ENCODE measurements at places on chromosomes 4 and X.

DNA sequence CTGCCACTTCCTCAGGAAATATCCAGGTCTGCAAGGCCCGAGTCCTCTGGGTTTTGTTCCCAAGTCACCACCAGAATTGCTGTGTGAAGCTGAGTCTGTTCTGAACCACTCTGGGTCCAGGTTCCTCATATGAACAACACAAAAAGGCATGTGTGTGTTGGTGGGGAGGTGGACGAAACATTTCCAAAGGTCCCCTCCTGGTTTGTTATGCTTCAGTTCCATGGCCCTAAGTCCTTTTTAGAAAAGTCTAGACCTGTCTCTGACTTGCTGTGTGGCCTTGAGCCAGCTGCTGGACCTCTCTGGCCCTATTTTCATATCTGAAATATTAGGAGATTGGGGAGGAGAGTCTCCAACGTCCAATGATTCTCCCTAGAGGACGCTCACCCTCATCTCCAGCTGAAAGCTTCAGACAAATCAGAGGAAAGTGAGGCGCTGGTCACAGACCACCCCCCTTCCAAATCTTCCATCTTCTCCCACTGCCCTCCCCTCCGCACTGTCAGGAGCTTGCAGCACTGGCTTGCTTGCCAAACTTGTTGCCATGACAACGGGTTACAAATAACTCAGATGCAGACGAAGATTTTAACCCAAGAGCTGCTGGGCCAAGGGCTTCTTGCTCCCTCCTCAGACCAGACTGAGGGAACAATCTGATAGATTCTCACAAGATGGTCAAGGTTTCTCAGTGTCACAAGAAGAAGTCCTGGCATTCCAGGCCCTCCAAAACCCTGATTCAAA is 64.5 kb downstream of the SMC1A start:
- no peak for DNase-seq

- DNase-seq: no peak
Observed at GRCh38 chr4:149723065-149723464, 92.6 kb downstream of the IQCM start.

GRCh38 chr4:77045490-77045889 is 30.3 kb downstream of the CCNI start:
- DNase-seq: no peak

- DNase-seq: no peak
Observed at GRCh38 chr4:152738827-152739226, 40.7 kb downstream of the TIGD4 start.

DNA sequence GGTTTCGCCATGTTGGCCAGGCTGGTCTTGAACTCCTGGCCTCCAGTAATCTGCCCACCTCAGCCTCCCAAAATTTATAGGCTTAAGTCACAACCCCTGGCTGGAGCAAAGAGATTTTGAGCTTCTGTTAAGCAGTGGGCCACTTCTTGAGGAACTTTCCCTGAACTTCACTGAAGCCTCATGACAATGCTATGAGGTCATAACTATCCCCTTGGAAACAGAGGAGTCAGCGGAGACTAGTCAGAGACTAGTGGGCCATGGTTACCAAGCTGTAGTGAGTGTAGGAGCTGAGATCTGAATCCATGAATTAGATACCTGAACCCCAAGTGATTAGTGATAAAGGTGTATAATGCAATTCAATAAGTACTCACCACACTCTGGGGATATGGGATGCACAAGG is 145.1 kb upstream of the MSX1 start:
- DNase-seq: no peak

DNA sequence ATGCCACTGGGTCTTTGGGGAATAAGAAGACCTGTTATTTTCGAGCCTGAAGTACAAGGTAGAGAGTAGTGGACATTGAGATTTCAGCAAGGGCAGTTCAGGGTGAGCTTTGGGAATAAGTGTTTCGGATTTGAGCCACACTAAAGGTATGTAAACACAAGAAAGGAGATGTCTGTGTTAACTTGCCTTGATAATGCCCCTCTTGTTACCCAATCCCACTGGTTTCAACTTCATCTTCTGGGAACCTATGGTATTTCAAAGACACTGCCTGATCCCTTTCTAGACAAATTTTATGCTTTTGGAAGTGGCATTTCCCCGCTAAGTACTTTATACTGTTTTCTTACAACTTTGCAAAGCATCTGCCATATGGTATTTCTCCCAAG is 79.4 kb downstream of the SLC9A6 start:
- DNase-seq: no peak

- no peak for DNase-seq
Observed at GRCh38 chrX:2707334-2707760, 16.3 kb downstream of the CD99 start.

DNA sequence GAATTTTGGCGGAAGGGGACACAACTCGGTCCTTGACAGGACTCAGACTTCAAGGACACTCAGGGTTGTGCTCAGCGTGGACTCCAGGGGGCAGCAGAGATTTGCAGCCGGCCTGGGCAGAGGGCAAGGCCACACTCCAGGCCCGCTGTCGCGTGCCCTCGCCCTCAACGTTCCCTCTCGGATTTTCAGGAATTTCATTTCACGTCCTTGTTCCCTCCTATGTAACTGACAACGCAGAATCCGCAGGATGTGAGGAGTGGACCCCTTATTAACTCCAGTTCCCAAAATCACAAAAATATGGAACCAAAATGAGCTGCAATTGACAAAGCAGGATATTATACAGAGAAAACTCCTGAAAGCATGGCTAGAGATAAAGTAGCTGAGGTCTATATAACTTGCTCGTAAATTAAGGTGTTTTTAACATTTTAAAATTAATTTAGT is 21.0 kb upstream of the DCTD start:
- DNase-seq: peak; percentile 70

GRCh38 chrX:16033331-16033730 is 90.0 kb upstream of the GRPR start:
- no peak for DNase-seq

- no peak for DNase-seq
Observed at GRCh38 chr4:146957237-146957636, 11.6 kb upstream of the TTC29 start.

DNA sequence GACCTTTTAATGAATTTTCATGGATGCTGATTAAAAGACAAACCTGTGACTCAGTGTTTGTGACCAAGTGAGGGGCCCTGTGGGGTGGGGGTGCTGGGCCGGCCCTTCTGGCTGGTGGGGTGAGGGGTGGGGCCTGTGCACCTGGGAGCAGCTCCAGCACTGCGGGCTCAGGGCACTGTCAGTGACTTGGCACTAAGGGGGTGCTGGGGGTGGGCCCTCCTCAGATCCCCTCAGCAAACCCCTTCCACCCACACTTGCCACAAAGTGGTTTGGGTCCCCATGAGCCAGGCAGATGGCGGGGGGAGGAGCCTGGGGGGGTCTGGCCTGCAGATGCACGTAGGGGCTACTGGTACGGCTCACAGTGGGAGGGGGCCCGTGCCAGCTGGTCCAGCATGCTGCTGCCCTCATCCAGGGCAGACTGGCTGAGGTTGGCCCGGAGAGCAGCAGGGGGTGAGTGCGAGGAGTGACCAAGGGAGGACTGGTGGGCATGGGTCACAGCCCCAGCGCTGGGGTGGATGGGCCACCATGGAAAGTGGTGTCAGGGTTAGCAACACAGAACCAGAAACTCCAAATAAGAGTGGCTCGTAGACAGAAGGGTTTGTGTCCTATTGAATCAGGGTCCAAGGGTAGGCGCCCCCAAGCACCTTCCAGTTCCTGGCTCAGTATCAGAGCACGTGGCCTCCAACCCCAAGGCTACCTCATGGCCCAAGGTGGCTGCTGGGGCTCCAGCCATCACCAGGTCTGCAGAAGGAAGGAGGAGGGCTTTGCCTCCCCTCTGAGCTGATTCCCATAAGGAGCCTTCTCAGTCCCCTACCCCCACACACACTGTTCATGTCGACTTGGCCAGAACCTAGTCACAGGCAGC is 10.1 kb downstream of the NKX1-1 start:
- DNase-seq: no peak

DNA sequence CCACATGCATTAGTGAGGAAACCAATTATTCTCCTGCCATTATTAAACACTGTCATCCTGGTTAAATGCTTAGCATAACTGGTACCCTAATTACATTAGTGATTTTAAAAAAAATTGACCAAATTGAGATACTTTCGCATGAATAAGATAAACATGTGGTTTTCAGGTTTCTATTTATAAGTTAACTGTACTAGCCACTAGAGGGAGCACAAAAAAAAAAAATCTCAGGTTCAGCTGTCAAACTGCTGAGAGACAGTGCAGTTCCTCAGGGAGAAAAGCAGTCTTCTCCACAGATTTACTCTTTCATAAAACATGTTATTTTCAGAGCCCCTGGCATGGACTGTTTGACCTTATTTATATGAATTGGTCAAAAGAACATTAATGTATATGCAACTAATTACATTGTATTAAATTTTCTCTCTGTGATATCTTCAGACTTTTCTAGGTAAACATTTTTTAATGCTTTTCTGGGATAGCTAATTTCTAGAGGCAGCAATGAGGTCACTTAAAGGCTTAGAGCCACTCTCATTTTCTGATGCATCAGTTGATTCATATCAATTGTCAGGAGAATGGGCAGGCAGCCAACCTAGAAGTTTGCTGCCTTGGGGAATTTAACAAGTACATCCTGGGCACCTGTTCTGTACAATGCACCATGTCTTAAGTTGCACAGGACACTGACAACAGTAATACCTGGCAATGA is 167.5 kb downstream of the CDS1 start:
- no peak for DNase-seq

DNA sequence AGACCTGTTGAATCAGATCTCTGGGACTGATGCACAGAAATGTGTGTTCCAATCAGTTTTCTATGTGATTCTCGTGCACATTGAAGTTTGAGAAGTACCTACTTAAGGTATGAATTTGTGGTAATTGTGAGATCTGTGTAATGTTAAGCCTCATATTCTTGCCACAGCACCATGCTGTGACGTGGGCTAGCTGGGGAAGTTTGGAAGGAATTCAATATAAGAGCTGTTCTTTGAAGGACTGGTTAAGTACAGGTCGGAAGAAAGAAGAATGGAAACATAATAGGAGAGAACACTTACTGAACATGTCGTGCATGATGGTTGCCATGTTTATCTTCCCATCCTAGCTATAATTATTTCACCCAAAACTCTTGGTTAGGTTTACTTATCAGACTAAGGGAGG is 79.7 kb upstream of the CXXC4 start:
- no peak for DNase-seq

GRCh38 chr4:164192844-164193243 is 561.1 kb upstream of the SMIM31 start:
- DNase-seq: no peak

- DNase-seq: no peak
Observed at GRCh38 chr4:54941994-54942552, 183.3 kb downstream of the KDR start.

GRCh38 chr4:151304226-151304625 is 21.2 kb downstream of the SH3D19 start:
- no peak for DNase-seq

GRCh38 chr4:84051639-84052038 is 447.5 kb downstream of the NKX6-1 start:
- no peak for DNase-seq

- no peak for DNase-seq
Observed at GRCh38 chr4:128665514-128665913, 144.0 kb upstream of the JADE1 start.

GRCh38 chrX:147476008-147476407 is 435.7 kb upstream of the FMR1 start:
- no peak for DNase-seq

DNA sequence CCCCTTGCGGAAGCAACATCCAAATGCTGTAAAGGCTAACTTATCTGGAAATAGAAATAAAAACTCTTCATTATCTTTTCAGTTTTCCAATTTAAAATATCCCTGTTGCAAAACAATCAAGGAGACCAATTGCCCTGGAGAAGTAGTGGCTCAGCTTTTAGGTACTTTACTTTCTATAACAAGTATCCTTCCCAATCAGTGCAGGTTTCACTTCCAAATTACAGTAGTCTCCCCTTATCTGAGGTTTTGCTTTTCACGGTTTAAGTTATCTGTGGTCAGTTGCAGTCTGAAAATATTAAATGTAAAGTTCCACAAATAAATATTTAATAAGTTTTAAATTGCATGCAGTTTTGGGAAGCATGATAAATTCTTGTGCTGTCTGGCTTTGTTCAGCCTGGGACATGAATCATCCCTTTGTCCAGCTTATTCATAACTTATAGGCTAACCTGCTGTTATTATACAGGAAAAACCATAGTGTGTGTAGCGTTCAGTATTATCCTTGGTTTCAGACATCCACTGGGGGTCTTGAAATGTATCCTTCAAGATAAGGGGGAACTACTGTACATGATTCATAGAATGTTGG is 973.1 kb upstream of the GRID2 start:
- no peak for DNase-seq

DNA sequence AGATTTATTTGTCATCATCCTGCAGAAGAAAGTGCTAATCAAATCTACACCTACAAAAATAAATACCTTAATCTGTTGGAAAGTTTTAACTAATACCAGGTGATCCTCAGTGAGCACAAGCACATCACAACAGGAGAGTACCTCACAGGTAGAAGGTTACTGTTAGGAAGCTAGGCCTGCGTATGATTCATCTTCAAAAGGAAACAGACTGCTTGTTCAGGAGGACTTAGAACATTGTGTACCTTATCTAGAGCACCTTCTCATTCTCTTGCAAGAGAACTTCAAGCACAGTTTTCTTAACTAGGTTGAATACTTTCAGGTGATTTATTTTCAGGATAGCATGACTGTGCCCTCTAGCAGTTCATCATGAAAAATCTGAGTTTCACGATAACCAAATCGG is 54.2 kb downstream of the MND1 start:
- no peak for DNase-seq

- DNase-seq: no peak
Observed at GRCh38 chrX:71225676-71226075, 2.7 kb downstream of the GJB1 start.

- DNase-seq: peak; percentile 20
Observed at GRCh38 chrX:132615391-132616131, 126.7 kb upstream of the MBNL3 start.

DNA sequence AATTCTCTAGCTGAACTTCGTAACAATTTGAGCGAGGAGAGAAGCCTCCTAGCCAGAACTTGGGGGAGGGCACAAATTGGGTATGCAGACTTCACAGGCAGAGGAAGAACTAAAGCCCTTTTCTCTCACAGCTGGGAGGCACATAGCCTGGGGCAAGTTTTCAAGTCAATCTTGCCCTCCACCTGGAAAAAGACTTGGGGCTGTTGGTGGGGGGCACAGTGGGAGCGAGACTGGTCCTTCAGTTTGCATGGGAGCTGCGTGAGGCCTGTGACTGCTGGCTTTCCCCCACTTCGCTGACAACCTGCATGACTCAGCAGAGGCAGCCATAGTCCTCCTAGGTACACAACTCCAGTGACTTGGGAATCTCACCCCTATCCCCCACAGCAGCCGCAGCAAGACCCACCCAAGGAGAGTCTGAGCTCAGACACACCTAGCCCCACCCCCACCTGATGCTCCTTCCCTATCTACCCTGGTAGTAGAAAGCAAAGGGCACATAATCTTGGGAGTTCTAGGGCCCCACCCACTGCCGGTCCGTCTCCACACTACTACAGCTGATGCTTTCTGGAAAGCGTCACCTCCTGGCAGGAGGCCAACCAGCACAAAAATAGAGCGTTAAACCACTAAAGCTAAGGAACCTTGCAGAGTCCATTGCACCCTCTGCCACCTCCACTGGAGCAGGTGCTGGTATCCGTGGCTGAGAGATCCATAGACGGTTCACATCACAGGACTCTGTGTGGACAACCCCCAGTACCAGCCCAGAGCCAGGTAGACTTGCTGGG is 160.8 kb downstream of the CBLL2 start:
- no peak for DNase-seq

GRCh38 chrX:39896951-39897740 is 200.6 kb downstream of the BCOR start:
- no peak for DNase-seq

- no peak for DNase-seq
Observed at GRCh38 chr4:109027016-109027500, 264.2 kb upstream of the ETNPPL start.

GRCh38 chr4:77358315-77358928 is 201.4 kb downstream of the CCNG2 start:
- peak; percentile 11 for DNase-seq
